ENCODE measurements at places on chromosomes 16 and 17.
A peak's percentile ranks its signal among the peaks of the same experiment; 100 is the strongest.

- DNase-seq, result no peak
These were observed 90.8 kb downstream of the DYNLRB2 start for GRCh38 chr16:80631581-80631980.

DNA sequence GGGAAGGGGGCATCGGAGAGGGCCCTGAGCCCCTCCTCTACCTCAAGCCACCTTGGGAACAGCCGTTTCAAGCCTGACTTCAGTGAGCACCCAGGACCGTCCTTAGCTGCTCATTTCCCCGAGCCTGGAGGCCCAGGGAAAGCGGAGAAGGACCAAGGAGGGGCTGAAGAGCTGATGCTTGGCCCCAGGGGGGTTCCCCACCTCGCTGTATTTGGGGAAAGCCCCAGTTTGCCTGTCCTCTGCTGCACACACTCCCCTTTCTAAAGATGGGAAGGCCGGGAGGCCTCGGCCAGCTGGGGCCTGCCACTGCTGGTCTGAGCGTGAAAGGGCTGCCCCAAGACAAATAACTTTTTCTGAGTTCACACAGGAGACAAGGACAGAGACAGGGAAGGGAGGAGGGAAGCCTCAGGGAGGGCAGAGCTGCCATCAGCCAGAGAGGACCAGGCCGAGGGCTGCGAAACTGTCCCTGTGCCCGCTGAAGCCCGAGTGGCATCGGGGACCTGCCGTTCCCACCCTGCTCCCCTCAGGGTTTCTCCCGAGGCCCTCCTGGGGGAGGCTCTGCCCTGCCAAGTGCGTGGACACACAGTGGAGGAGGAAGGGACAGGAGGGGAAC lies 11.6 kb downstream of the ZACN start:
- no peak for DNase-seq

DNA sequence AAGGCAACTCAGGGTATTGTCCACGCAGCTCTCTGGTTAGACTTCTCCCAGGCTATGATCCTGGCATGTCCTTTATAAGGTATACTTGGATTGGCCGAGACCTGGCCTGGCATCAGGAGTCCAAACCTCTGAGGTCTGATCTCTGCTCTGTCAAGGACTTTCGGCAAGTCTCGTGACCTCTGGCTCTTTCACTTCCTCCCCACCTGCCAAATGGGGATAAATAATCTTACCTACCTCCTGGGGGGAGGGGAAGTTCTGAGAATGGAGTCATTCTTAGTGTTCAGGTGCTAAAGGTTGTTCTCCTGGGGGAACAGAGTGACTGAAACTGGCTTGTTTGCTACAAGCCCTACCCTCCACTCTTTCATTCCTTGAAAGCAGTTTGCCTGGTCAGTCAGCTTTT lies 7.6 kb downstream of the ATXN1L start:
- DNase-seq, result no peak

- no peak for DNase-seq
These were observed 14.7 kb upstream of the CPNE2 start for GRCh38 chr16:57077714-57078113.

GRCh38 chr17:47956791-47957590 lies 692 bp downstream of the PRR15L start:
- DNase-seq, result no peak

GRCh38 chr16:822174-822908 lies 21.8 kb upstream of the GNG13 start:
- no peak for DNase-seq

- DNase-seq, result no peak
These were observed 29.8 kb downstream of the KIAA0513 start for GRCh38 chr16:85057212-85057889.

DNA sequence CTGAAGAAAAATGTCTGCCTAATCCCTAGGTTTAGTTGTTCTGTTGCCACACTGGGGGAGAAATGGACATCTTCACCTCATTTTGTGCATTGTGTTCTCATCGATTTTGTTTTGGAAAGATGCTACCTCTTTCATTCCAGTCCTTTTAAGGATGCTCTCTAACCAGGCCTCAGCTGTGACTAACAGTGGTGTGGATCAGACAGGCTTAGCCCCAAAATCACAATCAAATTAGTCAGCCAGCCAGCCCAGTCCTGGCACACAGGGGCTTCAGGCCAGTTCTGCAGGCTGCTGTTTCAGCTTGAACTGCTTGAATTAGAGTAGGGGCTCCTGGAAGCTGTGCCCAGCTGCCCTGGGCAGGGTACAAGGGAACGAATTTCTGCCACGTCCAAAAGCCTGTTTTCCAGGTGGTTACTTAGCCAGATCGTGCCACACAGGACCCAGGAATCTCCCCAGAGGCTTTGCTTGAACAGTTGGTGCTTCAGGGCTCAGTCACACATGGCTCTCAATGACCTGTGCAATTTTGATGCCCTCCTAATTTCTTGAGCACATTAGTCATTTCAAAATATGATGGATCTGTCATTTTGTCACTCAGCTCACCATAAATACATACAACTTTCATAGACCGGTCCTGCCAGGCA lies 60.7 kb downstream of the CLEC16A start:
- DNase-seq, result no peak

DNA sequence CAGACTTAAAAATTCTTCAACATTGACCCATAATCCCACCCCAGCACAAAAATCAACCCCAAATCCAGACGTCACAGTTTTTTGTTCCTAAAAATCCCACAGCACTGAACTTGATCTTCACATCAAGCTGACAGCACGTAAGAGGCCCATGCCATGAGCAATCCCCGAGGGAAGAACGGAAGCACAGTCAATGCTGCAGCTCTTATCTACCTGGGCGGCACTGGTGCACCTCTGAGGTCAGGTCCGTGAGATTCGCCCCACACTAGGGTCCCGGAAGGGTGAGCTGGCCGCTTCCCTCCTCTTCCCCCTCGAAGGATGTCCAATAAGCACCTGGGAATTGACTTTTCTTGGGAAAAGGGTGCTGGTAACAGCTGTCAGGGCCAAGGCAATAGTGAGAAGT lies 11.3 kb upstream of the ITGAE start:
- DNase-seq, result no peak

- no peak for DNase-seq
These were observed 190.9 kb upstream of the GSE1 start for GRCh38 chr16:85422196-85422631.

DNA sequence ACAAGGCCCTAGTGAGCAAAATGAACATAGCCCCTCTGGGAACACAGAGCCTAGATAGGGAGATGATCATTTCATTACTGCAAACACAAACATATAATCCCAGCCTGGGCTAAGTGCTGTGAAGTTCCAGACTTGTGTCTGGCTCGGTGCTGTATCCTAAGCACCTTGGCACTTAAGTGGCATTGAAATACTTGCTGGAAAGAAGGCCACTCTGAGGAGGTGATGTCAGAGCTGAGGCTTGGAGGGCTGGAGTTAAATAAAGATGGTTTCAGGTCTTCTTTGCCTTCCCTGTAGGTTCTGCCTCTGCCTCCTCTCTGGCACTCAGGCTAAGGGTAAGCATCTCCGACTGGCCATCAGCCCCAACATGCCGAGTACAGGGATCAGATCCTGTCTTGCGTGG lies 2.4 kb upstream of the CACNA1G start:
- no peak for DNase-seq

DNA sequence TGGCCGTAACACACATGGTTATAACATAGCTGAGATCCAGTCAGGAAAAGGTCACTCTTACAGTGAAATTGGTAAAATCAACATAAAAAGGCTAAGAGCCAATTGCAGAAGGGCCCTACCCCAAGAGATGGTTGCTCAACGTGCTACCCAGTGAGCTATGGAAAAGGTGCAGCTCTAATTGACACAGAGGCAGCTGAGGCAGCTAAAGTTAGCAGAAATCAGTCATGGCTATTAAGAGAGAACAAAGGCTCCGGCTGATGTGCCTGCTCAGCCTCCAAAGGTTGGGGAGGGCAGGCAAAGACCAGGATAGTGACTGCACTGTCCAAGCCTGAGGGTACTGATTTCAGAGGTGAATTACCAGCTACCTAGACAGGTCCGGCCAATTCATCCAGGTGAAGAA lies 76.5 kb upstream of the ATP2A3 start:
- DNase-seq, result no peak

GRCh38 chr17:7647018-7647417 lies 3.7 kb upstream of the ATP1B2 start:
- no peak for DNase-seq

- no peak for DNase-seq
These were observed 71.5 kb upstream of the DNAJA2 start for GRCh38 chr16:47045023-47045422.

DNA sequence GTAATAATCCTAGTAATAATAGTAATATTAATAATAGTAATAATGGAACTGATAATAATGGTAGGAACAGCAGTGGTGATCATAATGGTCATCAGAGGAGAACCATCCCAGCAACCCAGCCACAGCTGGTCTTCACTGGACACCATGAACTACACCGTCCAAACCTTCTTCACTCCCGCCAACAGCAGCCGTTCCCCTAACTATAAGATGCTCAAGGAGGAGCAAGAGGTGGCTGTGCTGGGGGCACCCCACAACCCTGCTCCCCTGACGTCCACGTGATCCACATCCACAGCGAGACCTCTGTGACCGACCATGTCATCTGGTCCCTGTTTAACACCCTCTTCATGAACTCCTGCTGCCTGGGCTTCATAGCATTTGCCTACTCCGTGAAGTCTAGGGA lies 91.0 kb downstream of the ZDHHC7 start:
- DNase-seq, result no peak

- no peak for DNase-seq
These were observed 157.8 kb downstream of the AXIN2 start for GRCh38 chr17:65403626-65404025.

- no peak for DNase-seq
These were observed 55.2 kb downstream of the PECAM1 start for GRCh38 chr17:64335486-64335885.

DNA sequence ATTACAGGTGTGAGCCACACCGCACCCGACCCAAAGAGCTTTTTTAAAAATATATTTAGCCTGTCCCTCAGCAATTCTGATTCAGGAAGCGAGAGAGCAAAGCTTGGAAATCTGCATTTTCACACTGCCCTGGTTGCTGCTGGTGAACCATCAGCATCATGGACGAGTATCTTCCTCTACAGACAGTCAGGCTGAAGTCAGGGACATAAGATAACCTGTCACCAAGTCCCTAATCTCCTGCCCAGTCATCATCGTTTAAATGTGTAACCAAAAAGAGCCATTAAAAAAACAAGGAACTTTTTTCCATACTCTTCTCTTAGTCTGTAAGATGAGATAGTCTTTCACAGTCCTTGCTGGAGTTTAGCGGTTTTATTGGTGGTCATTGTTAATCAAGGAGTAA lies 6.7 kb downstream of the PMM2 start:
- DNase-seq, result no peak

GRCh38 chr16:24491731-24492130 lies 47.6 kb upstream of the RBBP6 start:
- no peak for DNase-seq

DNA sequence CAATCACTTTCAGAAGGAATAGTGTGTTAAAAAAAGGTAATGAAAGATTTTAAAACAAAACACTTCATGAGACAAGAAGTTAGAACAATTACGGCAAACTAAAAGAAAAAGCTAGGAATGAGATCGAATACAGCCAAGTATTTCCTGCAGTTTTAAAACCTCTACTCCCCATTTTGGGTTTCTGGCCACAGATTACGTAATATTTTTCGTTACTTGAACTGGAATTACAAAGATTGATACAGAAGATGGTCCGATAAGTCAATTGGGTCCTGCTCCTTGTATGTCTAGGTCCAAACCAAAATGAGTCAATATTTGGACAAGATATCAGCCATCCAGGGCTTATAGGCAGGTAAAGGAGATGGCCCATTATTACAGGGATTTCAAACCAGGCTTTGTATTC lies 52.2 kb downstream of the SIAH1 start:
- no peak for DNase-seq

DNA sequence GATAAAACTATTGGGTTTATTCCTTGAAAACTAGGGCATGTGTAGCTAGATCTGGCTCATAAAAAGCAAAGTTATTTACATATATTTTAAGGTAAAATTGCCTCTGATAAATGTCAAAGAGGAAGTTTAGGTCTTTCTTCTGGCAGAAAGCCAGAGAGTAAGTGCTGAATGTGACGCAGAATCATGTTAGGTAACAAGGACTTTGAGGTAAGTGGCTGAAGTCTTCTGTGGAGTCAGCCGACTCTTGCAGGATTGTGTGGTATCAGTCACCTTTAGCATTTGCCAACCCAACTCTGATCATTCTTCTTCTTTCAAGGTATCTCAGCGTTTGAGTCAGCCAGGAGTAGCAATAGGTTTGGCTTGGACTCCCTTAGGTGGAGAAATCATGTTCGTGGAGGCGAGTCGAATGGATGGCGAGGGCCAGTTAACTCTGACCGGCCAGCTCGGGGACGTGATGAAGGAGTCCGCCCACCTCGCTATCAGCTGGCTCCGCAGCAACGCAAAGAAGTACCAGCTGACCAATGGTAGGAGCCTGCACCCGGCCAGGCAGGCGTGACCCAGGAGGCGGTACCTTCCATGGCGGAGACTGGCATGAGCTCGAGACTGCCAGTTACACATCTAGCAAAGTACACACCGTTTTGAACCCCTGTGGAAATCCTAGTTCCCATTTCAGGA lies 37.9 kb downstream of the SIAH1 start:
- no peak for DNase-seq

- no peak for DNase-seq
These were observed 80.8 kb downstream of the GAS7 start for GRCh38 chr17:10117581-10118001.

- peak; percentile 34 for DNase-seq
These were observed 24.2 kb downstream of the B9D1 start for GRCh38 chr17:19338031-19338990.

GRCh38 chr17:48282303-48282702 lies 147.7 kb downstream of the SKAP1 start:
- no peak for DNase-seq

DNA sequence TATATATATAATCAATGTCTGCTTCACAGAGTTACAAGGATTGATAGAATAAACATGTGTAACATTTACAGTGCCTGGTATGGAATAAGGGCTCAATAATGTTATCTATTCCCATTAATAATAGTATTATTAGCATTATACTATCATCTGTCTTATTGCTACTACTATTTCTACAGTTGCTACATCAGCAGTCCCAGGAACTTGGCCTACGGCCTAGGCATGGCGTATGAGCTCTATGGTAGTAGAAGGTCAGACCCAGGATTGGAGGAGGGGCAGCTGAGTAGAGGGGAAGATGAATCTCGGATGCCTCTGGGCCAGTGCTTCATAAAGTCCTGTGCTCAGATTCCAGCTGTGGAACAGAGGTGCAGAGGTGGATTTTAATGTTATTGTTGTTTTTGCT lies 146.3 kb upstream of the TBX2 start:
- DNase-seq, result no peak

GRCh38 chr16:78386557-78387324 lies 287.3 kb downstream of the WWOX start:
- DNase-seq, result no peak

GRCh38 chr16:66416136-66416535 lies 11.0 kb upstream of the BEAN1 start:
- DNase-seq, result no peak

- DNase-seq, result no peak
These were observed at the start of gene TNK1 for GRCh38 chr17:7380855-7381683. TNK1 (plus strand) TSS chr17:7381089; CDS start chr17:7382927, 1,838 bp downstream.

- DNase-seq, result no peak
These were observed 271.1 kb upstream of the CDH11 start for GRCh38 chr16:65392806-65393565.

- DNase-seq, result no peak
These were observed 18.1 kb downstream of the ADGRG1 start for GRCh38 chr16:57646388-57647039.
